Large intestine (tissue), 12 donors: ENCODE measurements at places on chromosomes 5 and 9. TPM values are rescaled to one million over a fixed set of nuclear protein-coding genes. Genes with fewer than 3 reads are reported as not detected.

Gene IARS1
- 60.5 TPM for polyA plus RNA-seq

Gene SLC36A2
- polyA plus RNA-seq = not detected

Gene TNFSF8
- 0.25 TPM for polyA plus RNA-seq

DNA sequence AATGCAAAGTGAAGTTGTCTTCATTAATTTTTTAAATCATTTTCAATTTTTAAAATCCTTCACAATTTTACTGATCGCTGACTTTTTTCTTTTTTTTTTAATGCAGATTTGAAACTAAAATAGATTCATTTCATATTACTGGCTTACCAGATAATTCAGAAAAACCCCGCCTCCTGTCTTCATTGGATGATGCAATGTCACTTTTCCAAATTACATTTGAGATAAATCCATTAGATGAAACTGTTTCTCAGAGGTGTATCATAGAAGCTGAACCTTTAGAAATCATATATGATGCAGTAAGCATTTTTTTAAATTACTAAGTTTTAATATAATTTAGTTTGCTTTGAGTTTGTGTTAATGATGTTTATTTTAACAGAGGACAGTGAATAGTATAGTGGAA lies 60.6 kb downstream of the VPS13A start:
- DNase-seq = no peak

GRCh38 chr9:76115982-76116646 lies 225.6 kb downstream of the PCSK5 start:
- DNase-seq = no peak

DNA sequence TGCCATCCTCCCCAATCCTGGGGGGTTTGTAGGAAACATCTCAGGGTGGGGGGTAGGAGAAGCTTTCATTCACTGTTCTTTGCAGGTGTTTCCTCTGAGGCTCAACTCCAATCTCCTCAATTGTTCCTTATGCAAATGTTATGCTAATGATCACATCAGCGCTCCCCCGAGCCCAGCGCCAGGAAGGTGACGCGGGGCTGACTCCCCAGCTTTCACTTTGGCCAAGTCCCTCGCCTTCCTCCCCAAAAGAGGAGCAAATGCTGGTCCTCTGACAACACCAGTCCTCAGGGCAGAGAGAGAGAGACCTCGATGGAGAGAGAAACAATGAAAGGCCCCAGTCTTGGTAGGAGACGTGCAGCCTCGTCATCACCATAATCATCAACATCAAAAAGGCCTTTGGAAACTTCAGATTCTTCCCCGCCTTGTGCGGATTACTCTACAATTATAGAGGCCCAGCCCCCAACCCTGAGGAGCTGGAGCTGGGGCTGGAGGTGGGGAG lies 39.1 kb downstream of the PCDH1 start:
- no peak for DNase-seq

DNA sequence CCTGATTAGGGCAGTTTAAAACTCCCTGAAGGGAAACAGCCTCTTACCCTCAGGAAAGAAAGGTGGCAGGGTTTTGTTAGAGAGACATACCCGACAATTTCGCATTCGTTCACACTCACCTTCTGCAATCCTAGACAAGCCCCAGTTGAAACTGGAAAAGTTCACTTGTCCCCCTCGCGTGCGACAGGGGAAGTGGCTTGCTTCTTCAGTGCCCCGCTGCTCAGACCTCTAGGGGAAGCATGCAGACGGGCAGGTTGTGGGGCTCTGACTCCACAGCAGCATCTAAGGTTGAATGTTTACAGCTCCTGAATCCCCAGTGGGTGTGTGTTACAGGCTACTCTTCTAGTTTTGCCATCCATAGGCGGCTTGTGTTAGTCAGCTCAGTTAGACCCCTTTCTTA lies 575.7 kb upstream of the ACO1 start:
- DNase-seq = no peak

- DNase-seq = no peak
Measured at GRCh38 chr9:81116340-81117137, 572.8 kb downstream of the TLE1 start.

GRCh38 chr5:59842999-59843398 lies 50.5 kb downstream of the PDE4D start:
- no peak for DNase-seq

DNA sequence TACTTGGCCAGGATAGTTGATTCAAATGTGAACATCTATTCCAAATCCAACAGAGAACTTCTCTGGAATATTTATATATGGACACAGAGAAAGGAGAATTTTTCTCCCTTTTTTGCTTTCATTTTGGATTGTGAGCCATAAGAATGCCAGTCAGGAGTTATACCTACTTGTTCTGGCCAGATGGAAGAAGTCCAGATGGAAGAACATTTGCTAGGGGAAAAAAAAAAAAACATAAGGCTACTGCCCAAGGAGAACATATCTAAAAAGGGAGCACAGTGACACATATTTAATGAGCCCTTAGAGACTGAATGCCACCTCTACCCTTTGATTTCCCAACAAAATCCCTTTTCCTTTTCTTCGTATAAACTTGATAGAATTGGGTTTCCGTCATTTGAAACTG lies 61.7 kb upstream of the PPP2R2B start:
- no peak for DNase-seq

GRCh38 chr9:1327467-1327866 lies 277.3 kb downstream of the DMRT2 start:
- no peak for DNase-seq
